Pancreas (tissue), 10 donors: ENCODE measurements at places on chromosomes 11 and 22. TPM values are rescaled to one million over a fixed set of nuclear protein-coding genes. Genes with fewer than 3 reads are reported as not detected.

Gene LIF
- polyA plus RNA-seq, result 2.7 TPM

Gene TREH
- polyA plus RNA-seq, result 3.8 TPM

Gene UQCR10
- polyA plus RNA-seq, result 75.4 TPM

Gene GAL
- polyA plus RNA-seq, result 6.3 TPM

Gene RFPL2
- polyA plus RNA-seq, result 0.19 TPM

Gene DEUP1
- 1.1 TPM for polyA plus RNA-seq

Gene MEI1
- 0.15 TPM for polyA plus RNA-seq

Gene GGT5
- 12.3 TPM for polyA plus RNA-seq

Gene CD3G
- 0.04 TPM for polyA plus RNA-seq

Gene KLHL35
- 2.5 TPM for polyA plus RNA-seq

Gene TSPAN32
- 1.4 TPM for polyA plus RNA-seq

Gene DSCAML1
- 1.7 TPM for polyA plus RNA-seq

Gene TMEM184B
- 17.0 TPM for polyA plus RNA-seq

Gene SF3B2
- polyA plus RNA-seq, result 75.8 TPM

Gene RAG1
- 0.34 TPM for polyA plus RNA-seq

Gene PLAAT4
- 13.5 TPM for polyA plus RNA-seq

Gene DEPDC7
- 3.3 TPM for polyA plus RNA-seq

Gene LRRC32
- polyA plus RNA-seq, result 43.0 TPM

Gene THY1
- polyA plus RNA-seq, result 4.2 TPM

Gene SMC1B
- not detected for polyA plus RNA-seq

Gene TESMIN
- 1.9 TPM for polyA plus RNA-seq

Gene C11orf91
- polyA plus RNA-seq, result not detected

Gene MISFA
- 1.2 TPM for polyA plus RNA-seq

Gene KRTAP5-9
- 1.0 TPM for polyA plus RNA-seq

Gene WNT7B
- polyA plus RNA-seq, result 0.66 TPM

Gene AMOTL1
- 3.5 TPM for polyA plus RNA-seq

Gene KIRREL3
- 1.0 TPM for polyA plus RNA-seq

Gene CDON
- polyA plus RNA-seq, result 0.80 TPM

Gene APOA5
- polyA plus RNA-seq, result 1.3 TPM

Gene ANGPTL5
- polyA plus RNA-seq, result not detected

Gene GLYATL2
- not detected for polyA plus RNA-seq

Gene OR56A1
- polyA plus RNA-seq, result not detected

Gene OR5B12
- not detected for polyA plus RNA-seq
